ENCODE measurements at places on chromosomes 12 and 14. TPM values are rescaled to one million over a fixed set of nuclear protein-coding genes. Genes with fewer than 3 reads are reported as not detected.

GRCh38 chr14:55103005-55103640, 25.9 kb upstream of the LGALS3 start:
- H3K36me3 ChIP-seq = no peaks in the 10 kb centered on the region
- peak; percentile 14 for DNase-seq
- peak overlapping the region; percentile 5 for H3K4me3 ChIP-seq
- H3K27ac ChIP-seq = peak overlapping the region; percentile 41
- H3K4me1 ChIP-seq = peaks cover 10% of the 10 kb centered on the region

DNA sequence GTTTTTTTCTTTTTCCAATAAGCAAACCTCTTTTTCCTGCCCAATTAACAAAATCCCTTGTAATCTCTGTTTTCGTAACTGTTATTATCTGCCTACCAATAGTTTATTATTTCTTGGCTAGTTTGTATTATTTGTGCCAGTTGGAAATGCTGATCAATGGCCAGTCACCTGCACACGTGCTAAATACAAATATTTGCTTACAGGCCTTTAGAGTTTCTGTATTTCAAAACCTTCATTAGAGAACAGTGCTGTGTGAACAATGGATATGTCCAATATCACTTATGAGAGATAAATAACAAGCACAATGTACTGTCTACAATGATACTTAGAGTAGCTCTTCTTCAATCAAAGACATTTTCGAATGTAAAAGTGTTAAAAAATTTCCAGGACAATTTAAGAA, 10.8 kb upstream of the DYRK2 start:
- H3K4me1 ChIP-seq = peaks cover 16% of the 10 kb centered on the region
- H3K4me3 ChIP-seq = no peak overlapping the region
- H3K36me3 ChIP-seq = no peaks in the 10 kb centered on the region
- H3K27me3 ChIP-seq = no peaks in the 10 kb centered on the region
- no peak for DNase-seq

DNA sequence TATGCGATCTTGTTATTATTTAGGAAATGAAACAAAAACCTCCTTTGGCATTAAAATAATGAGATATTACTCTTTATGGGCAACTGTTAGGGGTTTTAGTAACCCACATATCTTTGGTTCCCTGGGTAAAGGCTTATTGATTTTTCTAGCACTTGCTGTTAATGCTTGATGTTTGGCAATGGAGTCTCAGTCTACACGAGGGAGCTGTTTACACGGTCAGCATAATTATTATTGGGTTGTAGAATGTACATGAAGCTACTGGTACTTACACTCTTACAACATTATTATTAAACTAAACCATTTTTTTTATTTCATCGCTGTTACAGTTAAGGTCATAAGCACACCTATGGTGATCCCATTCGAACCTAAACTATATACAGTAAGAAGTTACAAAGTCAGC, 12.1 kb downstream of the RPS29 start:
- no peak overlapping the region for H3K4me3 ChIP-seq
- H3K4me1 ChIP-seq = no peaks in the 10 kb centered on the region
- H3K27ac ChIP-seq = no peak overlapping the region
- peaks cover 40% of the 10 kb centered on the region for H3K36me3 ChIP-seq

DNA sequence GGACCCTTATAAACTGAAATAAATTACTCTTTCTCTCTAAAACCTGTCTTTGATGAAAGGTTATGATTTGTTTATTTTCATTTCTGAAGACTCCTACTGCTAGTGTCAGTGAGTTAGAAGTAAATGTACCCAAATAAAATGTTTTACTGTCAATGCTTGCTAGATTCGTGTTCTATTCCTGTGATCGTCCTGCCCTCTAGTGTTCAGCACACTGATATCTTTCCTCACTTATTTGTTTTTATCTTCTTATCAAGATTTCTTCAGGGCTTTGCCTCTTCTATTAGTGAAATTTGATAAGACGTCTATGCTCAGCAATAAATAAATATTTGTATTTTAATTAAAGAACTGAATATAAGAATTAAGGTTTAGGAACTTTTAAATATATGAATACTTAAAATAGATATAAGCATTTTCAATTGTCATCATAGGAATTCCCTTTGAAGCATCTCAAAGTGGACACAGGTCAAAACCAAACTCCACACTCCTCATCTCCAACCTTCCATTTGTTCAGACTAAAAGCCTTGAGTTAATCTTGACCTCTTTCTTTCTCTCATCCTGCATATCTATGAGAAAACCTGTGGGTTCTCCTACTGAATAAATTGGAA, 75.8 kb downstream of the C12orf50 start:
- no peaks in the 10 kb centered on the region for H3K27me3 ChIP-seq
- no peaks in the 10 kb centered on the region for H3K4me1 ChIP-seq
- H3K36me3 ChIP-seq = no peaks in the 10 kb centered on the region
- no peak overlapping the region for H3K4me3 ChIP-seq
- H3K27ac ChIP-seq = no peak overlapping the region

GRCh38 chr14:31745741-31746140, 184.5 kb downstream of the NUBPL start:
- no peak overlapping the region for H3K4me3 ChIP-seq

- DNase-seq = no peak
- H3K36me3 ChIP-seq = peaks cover 32% of the 10 kb centered on the region
- H3K4me3 ChIP-seq = no peak overlapping the region
- no peaks in the 10 kb centered on the region for H3K4me1 ChIP-seq
- no peak overlapping the region for H3K27ac ChIP-seq
- no peaks in the 10 kb centered on the region for H3K27me3 ChIP-seq
Observed at GRCh38 chr14:73721101-73721821, 7.1 kb upstream of the PNMA1 start.

ATP2A2 gene
- total RNA-seq = 103 TPM

ACVRL1 gene
- total RNA-seq = 0.64 TPM

DNA sequence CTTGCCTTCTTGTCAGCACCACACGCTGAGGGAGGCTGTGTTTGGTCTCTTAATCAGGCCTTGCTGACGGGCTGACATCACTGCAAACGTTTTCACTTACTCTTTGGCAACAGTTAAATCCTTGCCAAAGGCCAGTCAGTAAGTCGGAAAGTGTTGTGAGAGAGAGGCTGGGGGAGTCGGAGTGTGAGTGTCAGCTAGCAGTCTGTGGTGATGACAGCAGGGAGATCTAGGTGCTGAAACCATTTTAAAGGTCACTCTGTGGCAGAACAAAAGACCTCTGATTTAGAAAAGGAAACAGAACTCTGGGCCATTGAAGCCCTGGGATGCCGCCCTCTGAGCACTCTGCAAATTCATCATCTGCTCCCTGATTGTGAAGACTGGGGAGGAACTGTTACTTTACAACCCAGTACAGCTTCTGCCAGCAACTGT, 143.5 kb downstream of the PAX9 start:
- no peaks in the 10 kb centered on the region for H3K4me1 ChIP-seq
- H3K27me3 ChIP-seq = no peaks in the 10 kb centered on the region
- no peak overlapping the region for H3K4me3 ChIP-seq
- DNase-seq = no peak

- H3K4me3 ChIP-seq = no peak overlapping the region
- H3K36me3 ChIP-seq = peaks cover 15% of the 10 kb centered on the region
- no peak overlapping the region for H3K27ac ChIP-seq
- no peak for DNase-seq
- no peaks in the 10 kb centered on the region for H3K27me3 ChIP-seq
Observed at GRCh38 chr14:76163668-76164363, 12.1 kb downstream of the GPATCH2L start.

TAS2R9 gene
- total RNA-seq = 0.20 TPM

ANKRD33 gene
- not detected for total RNA-seq

DNA sequence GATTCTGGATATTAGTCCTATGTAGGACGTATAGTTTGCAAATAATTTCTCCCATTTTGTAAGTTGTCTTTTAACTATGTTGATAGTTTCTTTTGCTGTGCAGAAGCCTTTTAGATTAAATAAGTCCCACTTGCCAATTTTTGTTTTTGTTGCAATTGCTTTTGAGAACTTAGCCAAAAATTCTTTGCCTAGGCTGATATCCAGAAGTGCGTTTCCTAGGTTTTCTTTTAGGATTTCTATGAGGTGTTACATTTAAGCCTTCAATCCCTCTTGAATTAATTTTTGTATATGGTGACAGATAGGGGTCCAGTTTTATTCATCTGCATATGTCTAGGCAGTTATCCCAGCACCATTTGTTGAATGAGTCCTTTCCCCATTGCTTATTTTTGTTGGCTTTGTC, 264.4 kb upstream of the OR4E1 start:
- no peak overlapping the region for H3K27ac ChIP-seq
- no peaks in the 10 kb centered on the region for H3K27me3 ChIP-seq
- peaks cover 5% of the 10 kb centered on the region for H3K4me1 ChIP-seq
- H3K36me3 ChIP-seq = no peaks in the 10 kb centered on the region
- no peak overlapping the region for H3K4me3 ChIP-seq

GRCh38 chr12:65673156-65673690, 151.1 kb upstream of the HMGA2 start:
- DNase-seq = no peak
- H3K27ac ChIP-seq = no peak overlapping the region
- H3K27me3 ChIP-seq = no peaks in the 10 kb centered on the region
- H3K36me3 ChIP-seq = no peaks in the 10 kb centered on the region
- H3K4me3 ChIP-seq = no peak overlapping the region
- H3K4me1 ChIP-seq = no peaks in the 10 kb centered on the region

DNA sequence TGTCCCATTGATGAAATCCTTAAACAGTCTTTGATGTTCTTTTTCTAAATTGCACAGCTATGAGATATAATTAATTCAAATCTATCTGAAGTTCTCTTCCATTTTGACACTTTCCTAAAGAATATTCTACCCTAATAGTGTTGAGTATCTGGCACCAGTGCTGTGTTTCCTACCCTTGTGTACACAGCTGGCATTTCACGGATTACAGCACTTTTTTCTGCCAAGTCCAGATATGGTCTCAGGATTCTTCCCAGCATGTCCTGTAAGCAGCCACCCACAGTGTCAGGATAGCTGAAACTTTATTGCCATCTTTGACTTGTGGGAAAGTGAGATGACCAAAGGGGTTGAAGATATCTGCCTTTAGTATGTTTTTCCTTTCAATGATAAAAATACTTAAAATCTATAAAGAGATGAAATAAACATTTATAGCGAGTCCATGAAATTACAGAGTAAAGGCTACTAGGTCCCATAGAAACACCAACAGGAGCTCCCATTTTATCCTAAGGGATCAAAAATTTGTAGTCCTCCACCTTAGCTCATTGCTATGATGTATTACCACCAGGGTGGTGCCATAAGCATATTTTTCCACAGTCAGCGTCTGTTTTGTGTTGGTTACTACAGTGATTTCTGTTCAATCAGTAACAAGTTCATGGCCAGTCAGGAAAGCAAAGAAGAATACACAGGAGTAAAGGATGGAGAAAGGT, 96.7 kb downstream of the TRHDE start:
- no peaks in the 10 kb centered on the region for H3K36me3 ChIP-seq
- no peak for DNase-seq
- no peaks in the 10 kb centered on the region for H3K4me1 ChIP-seq
- no peak overlapping the region for H3K4me3 ChIP-seq
- no peak overlapping the region for H3K27ac ChIP-seq
- no peaks in the 10 kb centered on the region for H3K27me3 ChIP-seq
